Activated T-helper 2 cell treated with anti-CD3 and anti-CD28 coated beads, Interferon-gamma antibody, Interleukin-2, Interleukin-4, amounts not matched to agents 10 μg/mL and 5 μg/mL and 100 μg/mL, durations not matched to agents 14 hours and 24 hours and 36 hours (primary cell): ENCODE measurements at places on chromosomes 1 and 21. TPM values are rescaled to one million over a fixed set of nuclear protein-coding genes. Genes with fewer than 3 reads are reported as not detected.

DNA sequence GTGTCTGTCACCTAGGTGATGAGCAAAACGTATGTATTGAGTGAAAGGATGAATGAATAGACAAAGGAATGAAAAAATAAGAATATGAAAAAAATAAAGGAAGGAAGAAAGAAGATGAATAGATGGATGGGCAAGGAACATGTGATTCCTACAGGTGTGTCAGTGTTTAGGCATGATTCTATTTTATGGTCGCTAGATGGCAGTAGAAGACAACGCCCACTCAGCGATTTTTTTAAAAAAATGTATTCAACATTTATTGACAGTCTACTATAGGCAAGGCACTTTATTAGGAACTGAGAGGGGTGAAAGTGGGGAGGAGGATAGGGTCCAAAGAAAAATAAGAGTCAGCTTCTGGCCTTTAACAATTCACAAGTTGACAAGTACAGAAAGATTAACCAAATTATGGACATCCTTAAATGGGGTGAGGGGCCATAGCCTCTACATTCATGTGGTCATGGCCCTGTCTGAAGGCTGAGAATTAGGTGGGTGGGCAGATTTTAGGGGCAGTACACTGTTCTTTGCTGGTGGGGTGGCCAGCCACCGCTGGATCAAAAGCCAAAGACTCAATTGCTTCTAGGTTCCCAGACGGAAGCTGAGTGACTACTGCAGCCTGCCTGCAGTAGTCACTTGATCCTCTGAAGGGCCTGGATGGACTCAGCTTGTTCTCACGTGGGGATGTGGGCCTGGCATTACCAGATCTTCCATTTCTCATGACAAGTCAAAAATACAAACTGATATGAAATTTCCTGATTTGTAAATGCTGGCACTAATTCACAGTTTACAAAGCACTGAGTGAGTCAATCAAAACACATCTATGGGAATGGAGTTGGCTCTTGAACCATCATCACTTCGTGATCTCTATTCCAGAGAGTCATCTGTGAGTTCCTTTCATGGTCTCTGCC lies 83.9 kb downstream of the FASLG start:
- DNase-seq: no peak

GRCh38 chr1:82377201-82377884 lies 576.6 kb downstream of the ADGRL2 start:
- no peak for DNase-seq

- DNase-seq: no peak
Observed at GRCh38 chr1:113978863-113979702, at the start of gene OLFML3. Gene OLFML3, plus strand, starts transcription at chr1:113979474. Its CDS starts 43 bp downstream, at chr1:113979517.

DNA sequence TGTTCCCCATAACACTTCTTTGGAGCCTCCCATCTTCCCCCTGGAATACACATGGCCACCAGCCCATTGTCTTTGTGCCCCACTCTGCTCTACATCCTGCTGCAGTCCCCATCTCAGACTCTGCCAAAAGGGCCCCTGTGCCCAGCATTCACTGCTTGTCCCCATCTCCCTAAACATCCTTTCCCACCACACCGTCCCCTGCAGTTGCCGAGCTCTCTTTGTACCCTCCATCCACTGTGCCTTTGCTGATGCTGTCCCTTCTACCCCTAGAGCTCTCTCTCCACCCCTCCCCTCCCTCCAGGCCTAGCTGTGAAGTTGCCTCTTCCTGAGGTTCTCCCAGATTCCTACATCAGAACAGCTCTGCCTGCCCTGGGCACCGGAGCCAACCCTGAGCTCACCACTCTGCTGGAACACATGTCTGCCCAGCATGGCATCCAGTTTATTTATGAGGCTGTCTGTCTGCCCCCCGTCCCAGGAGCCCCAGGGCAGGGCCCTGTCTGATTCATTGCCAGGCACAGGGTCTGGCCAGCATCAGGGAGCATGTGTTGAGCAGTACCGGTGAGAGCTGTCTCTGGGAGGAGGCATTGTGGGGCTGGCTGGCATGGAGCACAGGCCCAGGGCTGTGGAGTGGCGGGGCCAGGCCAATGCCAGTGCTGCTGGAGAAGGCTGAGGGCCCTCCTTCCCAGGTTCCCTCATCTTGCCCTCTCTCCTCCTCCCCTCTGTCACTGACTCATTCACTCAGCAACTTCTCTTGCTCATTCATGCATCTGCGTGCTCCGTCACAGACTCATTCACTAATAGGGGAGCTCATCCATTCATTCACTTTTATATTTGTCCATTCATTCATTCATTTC lies 28.8 kb downstream of the EDN2 start:
- no peak for DNase-seq

DNA sequence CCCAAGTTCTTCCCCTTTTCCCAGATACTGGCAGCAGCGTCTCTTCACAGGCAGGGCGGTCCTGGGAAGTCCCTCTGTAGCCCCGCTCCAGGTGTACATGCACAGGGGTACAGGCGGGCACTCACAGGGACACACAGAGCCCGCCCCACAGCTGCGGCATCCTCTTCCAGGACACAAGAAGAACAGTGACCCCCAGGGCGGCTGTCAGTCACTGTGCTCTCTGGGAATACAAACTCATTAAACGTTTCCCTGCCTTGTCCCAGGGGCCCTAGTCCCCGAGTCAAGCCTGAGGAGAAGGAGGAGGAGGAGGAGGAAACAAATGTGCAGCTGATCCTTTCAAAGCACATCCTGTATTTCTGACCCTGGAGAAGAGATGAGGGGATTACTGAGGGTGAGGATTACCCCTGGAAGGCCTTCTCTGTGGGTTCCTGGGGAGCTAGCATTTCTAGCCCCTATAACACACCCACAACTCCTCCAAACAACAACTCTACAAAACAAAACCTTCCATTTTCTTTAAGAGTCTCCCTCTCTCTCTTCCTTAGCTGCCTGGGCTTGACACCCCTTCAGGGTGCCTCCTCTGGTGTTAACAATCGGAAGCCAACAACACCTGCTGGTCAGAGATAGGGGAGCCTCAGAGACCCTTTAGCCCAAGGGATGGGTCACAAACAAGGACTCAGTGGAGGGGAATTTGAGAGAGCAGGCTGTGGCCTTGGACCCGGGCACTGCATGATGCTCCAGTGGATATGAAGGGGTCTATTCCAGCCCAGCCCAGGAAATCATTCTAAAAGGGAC lies 28.4 kb upstream of the DMBX1 start:
- no peak for DNase-seq

- DNase-seq: no peak
Observed at GRCh38 chr1:55230659-55231058, 15.5 kb upstream of the USP24 start.

- peak; percentile 79 for DNase-seq
Observed at GRCh38 chr1:21334214-21335087, 44.2 kb upstream of the ECE1 start.

RNU1-4 gene
- total RNA-seq: 2,033 and 2,369 TPM in 2 replicates

- DNase-seq: no peak
Observed at GRCh38 chr1:38328278-38329035, 281.9 kb upstream of the POU3F1 start.

KRTAP6-1 gene
- not detected in 2 replicates for total RNA-seq

CFAP74 gene
- not detected in 2 replicates for total RNA-seq

MEX3A gene
- 1.2 and 1.6 TPM in 2 replicates for total RNA-seq

DNA sequence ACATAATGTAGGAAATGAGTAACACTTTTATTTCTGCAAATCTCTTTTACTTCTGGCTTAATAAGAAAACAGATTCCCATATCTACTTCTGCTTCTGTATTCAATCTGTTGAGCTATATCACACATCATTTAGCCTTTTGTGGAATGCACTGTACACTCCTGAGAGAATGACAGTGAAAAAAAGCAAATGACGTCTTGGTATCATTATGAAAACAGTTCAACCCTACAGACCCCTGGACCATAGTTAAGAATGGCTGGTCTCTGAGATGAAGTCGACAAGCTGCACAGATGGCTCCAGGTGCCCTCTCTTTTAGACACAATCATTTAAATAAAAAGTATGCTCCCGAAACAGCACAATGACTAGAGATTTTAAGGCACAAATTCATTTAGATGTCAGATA lies 247.0 kb downstream of the RERE start:
- DNase-seq: no peak

DNA sequence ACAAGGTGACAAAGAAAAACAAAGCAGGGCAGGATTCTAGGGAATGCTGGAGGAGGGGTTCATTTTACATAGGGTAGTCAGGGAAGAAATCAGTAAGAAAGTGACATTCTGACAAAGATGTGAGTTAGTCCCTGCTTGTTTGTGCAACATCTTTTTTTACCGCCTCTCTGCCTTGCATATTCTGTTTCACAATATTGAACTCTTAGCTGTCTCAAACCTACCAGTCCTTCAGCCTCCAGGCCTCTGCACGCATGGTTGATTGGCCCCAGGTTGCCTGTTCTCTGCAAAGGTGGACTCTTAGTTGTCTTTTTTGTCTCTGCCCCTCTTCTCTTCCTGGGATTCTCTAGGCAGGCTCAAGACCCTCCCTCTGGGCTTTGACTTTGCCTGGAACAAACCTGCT lies 152.2 kb upstream of the RUNX1 start:
- DNase-seq: no peak

GRCh38 chr1:204400882-204401510 lies 10.6 kb downstream of the PPP1R15B start:
- DNase-seq: no peak

DNA sequence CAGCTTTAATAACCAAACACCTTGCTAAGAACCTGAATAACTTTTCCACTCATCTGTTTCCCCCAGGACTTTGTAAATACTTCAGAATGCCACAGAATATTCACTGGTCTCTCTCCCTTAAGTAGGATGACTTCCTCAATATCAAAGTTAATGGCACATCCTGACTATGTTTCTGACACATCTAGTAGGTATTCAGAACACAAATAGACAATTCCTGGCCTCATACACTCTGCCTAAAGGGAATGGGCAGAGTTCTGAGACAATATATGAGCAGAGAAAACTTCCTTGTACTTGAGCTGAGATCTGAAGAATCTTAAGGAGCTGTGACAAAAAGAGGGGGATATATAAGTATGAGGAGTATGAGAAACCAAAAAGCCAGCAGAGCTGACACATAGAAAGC lies 34.8 kb downstream of the ANKRD13C start:
- no peak for DNase-seq
